A549 (cell line): ENCODE measurements at places on chromosomes 7 and 10. TPM values are rescaled to one million over a fixed set of nuclear protein-coding genes. Genes with fewer than 3 reads are reported as not detected.

DNA sequence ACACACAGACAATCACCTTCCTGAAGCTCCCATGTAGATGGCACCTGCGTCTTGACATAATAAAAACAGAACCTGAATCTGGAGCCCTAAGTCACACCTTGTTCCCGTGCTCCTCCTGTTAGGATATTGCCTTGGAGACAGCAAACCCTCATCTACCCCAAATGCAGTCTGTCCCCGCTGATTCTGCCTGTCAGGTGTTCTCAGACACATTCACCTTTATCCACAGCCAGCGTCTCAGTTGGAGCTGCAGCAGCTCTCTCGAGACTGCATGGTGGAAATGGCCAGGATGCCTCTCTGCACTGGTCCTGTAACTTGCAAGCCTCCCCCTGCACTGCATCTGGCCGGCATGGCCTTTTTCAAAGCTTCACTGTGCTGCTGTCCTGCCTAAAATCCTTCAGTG lies 218.0 kb upstream of the ZNF32 start:
- no peak for DNase-seq

GRCh38 chr10:49834976-49835375 lies 72.9 kb upstream of the OGDHL start:
- no peak for DNase-seq

DNA sequence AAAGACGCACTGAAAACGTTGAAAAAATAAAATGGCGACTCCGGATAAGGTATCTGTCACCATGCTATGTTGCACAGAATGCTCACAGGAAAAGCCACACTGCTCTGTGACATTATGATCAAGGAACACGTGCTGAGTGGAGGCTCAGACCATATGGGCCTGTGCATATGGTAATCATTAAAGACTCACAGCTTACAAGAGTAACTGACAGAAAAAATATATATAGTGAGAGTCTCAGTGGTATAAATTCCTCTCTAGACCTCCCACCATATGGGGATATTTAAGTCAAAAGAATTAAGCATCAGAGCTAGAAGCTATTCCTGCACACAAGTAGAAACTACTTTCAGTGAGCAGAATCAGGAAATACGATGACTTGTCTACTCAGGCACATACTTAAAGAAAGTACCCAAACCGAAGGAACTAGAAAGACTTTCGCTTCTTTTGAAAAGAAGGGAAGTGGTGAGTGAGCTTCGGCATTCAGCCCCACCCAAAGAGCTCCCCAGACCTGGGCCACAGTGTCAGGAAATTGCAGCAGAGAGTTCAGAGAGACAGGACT lies 65.1 kb upstream of the MPP7 start:
- no peak for DNase-seq

- DNase-seq: no peak
Measured at GRCh38 chr7:55086413-55087201, 67.8 kb downstream of the EGFR start.

- DNase-seq: no peak
Measured at GRCh38 chr7:75823198-75823910, 9.7 kb upstream of the CCL24 start.

DNA sequence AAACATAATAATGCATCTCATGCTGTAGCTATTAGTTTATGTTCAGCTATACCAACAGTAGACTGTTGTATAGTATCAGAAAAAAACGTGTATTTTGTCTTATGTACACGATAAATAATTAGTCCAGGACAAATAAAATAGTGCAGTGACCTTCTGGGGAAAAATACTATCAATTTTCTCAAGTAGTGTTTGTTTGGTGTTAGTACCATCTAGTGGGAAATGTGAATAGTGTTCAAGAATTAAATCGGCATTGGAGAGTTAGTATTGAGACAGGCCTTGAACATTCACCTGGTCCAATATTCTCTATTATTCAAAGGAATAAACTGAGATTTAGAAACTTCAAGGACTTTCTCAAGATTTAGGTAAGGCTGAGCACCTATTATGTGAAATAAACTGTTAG lies 21.7 kb upstream of the OR2A5 start:
- DNase-seq: peak; percentile 30

Gene PNLIPRP2
- 0.09 to 0.10 TPM in 2 of 3 replicates, not detected in the other for polyA plus RNA-seq

DNA sequence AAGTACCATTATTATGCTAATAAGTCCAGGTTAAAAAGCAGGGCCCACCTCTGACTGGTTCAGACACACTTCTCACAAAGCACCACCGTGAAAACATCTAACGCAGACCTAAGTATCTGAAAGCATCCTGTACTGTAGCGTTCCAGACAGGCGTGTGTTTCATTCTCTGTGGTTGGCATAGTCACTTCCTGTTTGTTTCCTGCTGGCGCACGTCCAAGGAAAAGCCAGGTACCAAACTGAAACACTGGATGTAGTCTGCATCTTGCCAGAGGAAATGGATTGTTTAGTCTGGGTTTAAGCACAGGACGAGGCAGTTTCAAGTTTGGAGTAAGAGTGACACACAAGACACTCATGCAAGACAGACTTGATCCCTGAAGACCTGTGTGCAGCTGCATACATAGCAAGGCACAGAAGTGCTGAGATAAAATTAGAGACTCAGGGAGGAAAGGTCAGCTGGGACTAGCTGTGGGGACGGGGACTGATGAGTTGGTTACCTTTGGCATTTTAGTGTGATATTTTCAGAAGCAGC lies 23.3 kb downstream of the BPGM start:
- DNase-seq: peak; percentile 72

GRCh38 chr7:139018910-139019309 lies 16.9 kb downstream of the ZC3HAV1L start:
- no peak for DNase-seq

DNA sequence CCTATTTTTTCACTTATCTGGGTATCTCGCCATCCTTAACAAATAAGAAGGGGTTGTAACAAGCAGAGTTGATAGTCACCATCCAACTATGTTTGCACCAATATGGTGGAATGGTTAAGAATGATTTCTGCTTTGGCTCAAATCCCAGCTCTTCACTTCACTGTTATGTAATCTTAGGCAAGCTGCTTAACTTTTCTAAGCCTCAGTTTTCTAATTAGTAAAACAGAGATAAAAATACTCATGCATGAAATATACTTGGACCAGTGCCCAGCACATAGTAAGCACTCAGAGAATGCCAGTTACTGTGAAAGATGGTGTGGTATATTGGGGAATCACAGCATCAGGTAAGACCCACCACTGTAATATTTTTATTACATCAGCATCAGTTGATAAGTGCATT lies 33.6 kb downstream of the ABCB1 start:
- DNase-seq: no peak

DNA sequence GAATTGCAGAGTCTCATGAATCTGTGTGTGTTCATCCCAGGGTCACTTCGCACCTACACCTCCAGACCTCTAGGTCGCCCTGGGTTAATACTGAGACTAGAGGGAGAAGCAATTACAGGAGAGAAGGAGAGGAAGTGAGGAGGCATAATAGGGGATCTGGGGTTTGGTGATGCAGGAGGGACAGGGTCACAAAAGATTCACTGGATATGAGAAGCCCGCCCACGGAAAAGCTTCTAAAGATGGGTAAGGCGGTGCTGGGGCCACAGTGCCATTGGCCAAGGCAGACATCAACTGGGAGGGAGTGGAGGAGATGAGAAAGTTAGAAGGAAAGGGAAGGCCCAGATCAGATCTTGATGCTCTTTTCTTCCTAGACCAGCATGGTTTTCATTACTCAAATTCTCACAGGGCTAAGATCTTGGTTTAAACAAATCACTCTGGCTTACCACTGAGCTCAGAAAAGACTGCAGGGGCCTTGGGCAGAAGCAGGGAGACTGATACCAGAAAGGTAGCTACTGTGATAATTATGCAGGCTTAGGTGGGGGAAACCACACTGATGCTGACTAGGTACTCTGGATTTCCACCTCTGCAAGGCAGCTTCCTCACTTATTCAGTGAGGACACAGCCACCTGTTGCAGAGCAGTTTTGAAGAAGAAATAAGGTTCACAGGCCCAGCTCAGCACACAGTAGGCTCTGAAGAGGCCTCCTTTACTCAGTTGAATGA lies 17.4 kb upstream of the ZNF273 start:
- no peak for DNase-seq

DNA sequence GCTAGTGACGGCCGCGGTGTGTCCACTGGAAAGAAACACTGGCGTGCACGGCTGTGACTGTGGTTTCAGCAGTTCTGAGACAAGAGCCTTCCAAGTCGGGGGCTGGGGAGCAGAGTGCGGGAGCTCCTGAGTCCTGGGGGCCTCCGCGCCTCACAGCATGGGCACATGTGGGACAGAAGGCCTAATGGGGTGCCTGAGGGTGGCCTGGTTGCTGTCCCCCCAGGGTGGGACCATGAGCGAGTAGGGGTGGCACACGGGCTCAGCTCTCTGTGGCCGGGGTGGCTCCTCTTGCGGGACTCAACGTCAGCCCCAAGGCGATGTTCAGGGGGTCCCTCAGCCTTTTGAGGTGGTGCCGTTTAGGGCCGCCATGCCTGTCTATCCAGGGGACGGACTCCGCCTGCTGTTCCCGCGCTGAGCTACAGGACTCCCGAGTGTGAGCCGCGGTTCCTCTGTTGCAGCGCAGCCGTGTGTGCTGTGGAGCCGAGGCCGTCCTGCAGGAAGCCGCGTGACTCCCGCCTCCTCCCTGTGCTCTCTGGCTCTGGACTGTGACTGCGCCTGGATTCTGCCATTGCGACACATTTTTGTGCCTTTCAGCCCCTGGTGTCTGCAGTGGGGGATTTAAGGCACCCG lies 23.5 kb upstream of the CHST12 start:
- DNase-seq: no peak

GRCh38 chr7:179209-179681 lies 13.1 kb upstream of the FAM20C start:
- no peak for DNase-seq

DNA sequence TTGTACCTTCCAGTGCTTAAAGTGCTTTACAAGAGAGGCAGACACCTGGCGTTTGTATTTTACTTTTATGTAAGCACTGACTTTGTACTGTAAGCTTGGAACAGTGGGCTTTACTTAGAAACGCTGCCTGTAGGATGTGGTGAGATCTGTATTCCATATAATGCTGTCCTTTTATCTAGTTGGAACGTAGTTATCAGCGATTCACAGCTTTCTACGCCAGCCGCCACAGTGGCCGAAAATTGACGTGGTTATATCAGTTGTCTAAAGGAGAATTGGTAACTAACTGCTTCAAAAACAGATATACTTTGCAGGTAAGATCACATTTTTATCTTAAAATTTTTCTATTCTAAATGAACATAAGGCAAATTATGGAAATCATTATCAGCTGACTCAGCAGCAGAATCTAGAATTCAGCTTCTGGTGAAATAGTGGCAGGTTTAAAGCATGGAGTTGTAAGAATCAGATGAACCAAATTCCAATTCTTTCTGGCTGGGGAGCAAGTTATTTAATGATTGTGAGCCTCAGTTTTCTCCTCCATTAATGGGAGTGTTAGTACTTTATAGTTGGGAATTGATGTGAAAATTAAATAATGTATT lies 91.5 kb downstream of the CUL1 start:
- DNase-seq: no peak

GRCh38 chr10:127133672-127134500 lies 62.5 kb downstream of the INSYN2A start:
- no peak for DNase-seq

GRCh38 chr7:128407751-128408708 lies 1.8 kb downstream of the IMPDH1 start:
- DNase-seq: no peak

Gene CTAGE4
- not detected in 3 replicates for polyA plus RNA-seq

Gene GATA3
- polyA plus RNA-seq: 3.5 to 4.7 TPM (median 4.0 TPM) in 3 replicates

Gene MBL2
- polyA plus RNA-seq: not detected in 3 replicates

Gene UTF1
- not detected in 3 replicates for polyA plus RNA-seq

Gene POU6F2
- not detected in 3 replicates for polyA plus RNA-seq

Gene ACTR3C
- polyA plus RNA-seq: 0.43 to 0.58 TPM (median 0.54 TPM) in 3 replicates

Gene HOGA1
- 3.1 to 3.5 TPM (median 3.1 TPM) in 3 replicates for polyA plus RNA-seq

Gene WNT16
- polyA plus RNA-seq: not detected in 3 replicates

Gene CUZD1
- polyA plus RNA-seq: 1.4 to 1.6 TPM (median 1.5 TPM) in 3 replicates

DNA sequence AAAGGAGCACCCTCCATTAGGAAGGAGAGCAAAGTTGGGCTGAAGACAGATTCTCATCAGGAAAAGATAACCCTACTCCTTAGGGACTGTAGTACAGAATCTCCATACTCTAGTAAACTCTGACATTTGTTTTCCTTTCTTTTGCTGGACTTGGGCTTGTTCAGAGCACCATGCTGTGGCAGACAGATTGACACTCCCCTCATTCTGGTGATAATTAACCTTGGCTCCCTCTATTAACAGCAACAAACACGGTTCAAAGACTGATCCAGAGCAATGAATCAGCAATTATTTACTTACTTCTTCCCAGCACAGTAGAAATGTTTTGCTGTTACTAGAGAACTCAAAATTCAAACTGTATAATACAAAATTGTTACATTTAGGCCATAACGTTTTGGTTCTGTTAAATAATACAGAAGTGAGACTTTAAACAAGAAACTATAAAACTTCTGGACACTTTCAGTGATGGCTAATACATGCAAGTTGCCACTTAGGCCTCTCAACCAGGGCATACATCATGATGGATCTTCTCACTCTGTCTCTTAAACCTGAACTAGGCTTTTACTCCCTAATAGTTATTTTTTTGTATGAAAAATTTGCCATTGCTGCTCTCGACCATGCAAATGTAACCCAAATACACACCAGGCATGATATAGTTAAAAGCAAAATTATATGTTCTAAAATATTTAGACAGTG lies 639.0 kb downstream of the IPMK start:
- peak; percentile 60 for DNase-seq

Gene ANKRD61
- polyA plus RNA-seq: 0.37 to 0.49 TPM (median 0.41 TPM) in 3 replicates

GRCh38 chr10:34223658-34224057 lies 591.4 kb downstream of the PARD3 start:
- DNase-seq: no peak

Gene SPDYE8
- not detected in 3 replicates for polyA plus RNA-seq

Gene CALHM3
- polyA plus RNA-seq: 0.09 to 0.21 TPM (median 0.17 TPM) in 3 replicates

DNA sequence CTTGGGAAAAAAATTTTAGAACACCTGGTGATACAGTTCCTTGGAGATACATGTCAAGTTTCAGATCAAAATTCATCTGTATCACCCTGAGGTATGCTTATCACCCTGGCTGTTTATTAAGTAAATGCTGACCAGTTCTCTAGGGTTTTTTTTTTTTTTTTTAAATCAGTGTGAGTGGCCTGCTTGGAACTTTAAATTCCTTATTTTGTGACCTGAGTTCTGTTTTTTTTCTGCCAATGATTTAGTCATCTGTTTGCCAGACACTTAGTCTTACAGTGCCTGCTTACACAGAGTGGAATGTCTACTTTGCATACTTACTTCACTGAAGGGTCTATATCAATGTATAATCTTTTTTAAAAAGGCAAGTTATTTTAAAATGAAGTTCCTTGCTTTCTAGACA lies 1.8 kb downstream of the TSPAN13 start:
- no peak for DNase-seq
